Ovary (tissue), 10 donors: ENCODE measurements at places on chromosomes 3 and 15. TPM values are rescaled to one million over a fixed set of nuclear protein-coding genes. Genes with fewer than 3 reads are reported as not detected.
A peak's percentile ranks its signal among the peaks of the same experiment; 100 is the strongest.

- no peak for DNase-seq
These were observed 4.7 kb upstream of the MYEF2 start for GRCh38 chr15:48182749-48183148.

- DNase-seq = no peak
These were observed 41.6 kb downstream of the IMPG2 start for GRCh38 chr3:101278727-101279126.

DNA sequence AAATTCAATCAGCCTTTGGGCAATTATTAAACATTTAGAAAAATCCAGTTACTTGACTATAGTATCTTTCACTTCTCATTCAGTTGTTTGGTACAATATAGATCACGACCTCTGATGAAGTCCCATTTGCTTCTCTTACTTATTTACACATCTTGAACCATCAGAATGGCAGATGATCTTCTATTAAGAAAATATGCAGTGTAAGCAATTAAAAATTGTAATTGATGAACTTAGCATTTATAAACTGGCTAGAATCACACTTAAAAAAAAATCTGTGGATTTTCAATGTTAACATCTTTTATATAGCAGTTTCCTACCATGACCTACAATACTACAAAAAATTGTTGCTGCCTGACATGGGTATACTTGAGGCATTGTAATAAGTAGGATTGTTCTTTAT is 395.5 kb upstream of the CNTN4 start:
- DNase-seq = no peak

- DNase-seq = no peak
These were observed 7.2 kb upstream of the SCAMP5 start for GRCh38 chr15:74988007-74988800.

- no peak for DNase-seq
These were observed 23.1 kb downstream of the CNTN3 start for GRCh38 chr3:74591342-74591741.

- DNase-seq = no peak
These were observed 18.2 kb upstream of the PLCL2 start for GRCh38 chr3:16866571-16866970.

Gene SLC22A14
- polyA plus RNA-seq = 0.55 TPM

GRCh38 chr3:18422972-18423371 is 2.2 kb downstream of the SATB1 start:
- DNase-seq = no peak

DNA sequence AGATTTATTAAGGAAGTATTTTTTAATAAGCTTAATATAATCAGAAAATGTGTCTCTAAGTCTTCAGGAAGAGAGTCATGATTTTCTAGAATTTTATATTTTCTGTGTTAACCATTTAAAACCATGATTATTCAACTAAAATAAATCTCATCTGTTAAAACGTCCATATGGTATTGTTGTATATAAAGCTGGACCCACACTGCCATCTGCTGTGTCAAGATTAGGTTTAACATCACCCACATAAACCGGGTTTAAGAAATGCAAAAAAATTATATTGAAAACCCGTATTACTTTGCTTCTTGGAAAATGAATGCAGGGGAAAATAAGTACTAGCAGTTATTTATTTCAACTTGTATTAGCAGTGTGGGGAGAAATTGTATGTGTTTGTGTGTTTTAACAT is 9.5 kb upstream of the CCDC66 start:
- DNase-seq = no peak

- peak; percentile 25 for DNase-seq
These were observed 44.2 kb downstream of the SGO1 start for GRCh38 chr3:20141851-20142250.
